ENCODE measurements at places on chromosomes 2 and 18.

DNA sequence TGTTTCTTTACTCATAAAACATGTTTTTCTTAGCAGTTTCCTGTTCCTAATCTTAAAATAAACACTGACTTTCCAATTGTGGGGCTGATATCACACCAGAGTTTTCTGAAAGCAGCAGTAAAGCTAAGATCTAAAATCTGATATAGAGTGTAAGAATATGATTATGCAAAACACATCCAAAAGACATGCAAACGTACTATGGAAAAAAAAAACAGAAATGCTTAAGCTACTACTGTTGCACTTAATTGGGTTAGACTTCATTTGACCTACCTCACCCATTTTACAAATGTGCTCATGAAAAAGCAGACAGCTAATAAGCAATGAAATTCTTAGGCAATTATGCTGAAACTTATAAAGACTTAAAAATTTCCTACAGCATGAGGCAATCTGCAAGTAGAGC lies 10.5 kb downstream of the CYTIP start:
- no peak for DNase-seq

- DNase-seq: no peak
These were observed 252.1 kb upstream of the TANK start for GRCh38 chr2:160908157-160908556.

- no peak for DNase-seq
These were observed 7.3 kb downstream of the IL36G start for GRCh38 chr2:112985090-112985489.

DNA sequence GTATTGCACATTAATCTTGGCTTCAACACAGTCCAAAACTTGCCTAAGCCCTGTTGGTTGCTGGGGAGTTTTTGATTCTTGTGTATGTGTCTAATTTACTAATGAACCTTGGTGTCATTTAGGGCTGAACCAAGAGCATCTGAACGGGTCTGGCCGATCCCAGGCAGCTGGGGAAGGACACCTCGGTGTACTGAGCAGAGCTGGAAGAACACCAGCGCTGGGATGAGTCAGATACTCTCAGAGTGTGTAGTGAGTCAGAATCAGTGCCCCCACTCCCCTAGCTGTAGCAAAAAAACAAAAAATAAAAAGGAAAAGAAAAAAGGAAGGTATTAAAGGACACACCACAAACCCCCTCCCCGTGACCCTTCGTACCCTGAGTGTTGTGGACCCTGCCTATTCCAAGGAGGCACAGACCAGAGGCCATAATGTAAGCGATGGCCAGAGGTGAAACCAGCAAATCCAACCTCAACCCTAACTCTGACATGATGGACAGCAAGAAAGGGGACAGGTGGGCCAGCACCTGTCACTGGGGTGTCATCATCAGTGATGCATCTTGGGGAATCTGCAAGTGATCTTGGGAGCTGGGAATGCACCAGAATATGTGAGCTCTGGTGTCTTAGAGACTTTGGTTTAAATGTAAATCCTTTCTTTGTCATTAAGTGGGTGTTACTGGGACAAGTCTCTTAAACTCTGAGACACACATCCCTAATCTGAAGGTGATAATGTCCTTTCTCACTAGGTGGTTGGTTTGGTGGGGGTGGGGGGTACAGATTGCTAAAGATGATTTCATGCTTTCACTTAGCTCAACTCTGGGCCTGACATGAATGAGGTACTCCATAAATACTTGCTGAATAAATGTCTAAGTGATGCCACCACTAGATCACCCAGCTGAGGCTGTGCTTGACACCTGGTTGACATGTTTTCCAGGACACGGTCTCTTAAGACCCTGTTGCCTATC lies 34.2 kb upstream of the NCOA1 start:
- DNase-seq: no peak

DNA sequence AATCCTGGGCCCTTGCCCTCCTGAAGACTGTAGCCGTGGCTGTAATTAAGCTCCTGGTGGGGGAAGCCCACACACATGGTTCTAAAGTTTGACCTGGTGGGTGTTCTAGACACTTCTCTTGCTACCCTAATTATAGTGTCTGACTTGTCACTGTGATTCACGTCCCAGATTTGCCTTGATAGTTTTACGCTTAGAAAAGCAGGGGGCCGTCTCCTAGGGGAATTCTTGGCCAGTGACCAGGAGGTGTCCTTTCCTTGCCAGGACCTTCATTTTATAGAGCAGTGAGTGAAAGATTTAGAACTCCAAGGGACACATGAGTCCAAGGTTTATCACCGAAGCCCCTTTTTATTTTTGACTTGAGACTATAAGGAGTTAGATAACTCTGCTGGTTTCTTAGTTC lies 9.0 kb downstream of the TMEM214 start:
- no peak for DNase-seq

GRCh38 chr2:208713066-208713745 lies 306.6 kb downstream of the PTH2R start:
- no peak for DNase-seq

DNA sequence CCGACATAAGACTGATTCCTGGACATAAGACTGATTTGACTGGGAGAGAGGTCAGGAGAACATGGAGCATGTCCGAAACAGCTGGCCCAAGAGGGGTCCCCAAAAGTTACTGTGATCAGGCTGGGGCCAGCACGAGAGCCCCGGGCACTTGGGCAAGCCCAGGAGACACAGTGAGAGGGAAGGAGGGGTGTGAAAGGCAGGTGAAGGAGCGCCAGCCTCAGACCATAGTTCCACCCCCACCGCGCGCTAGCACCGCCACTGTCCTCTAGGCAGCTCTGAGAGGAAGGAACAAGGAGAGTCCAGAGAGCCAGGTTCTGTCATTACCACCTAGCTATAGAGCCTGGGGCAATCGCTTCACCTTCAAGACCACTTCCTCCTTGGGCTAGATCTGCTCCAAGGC lies 78.2 kb upstream of the DAPL1 start:
- DNase-seq: no peak

DNA sequence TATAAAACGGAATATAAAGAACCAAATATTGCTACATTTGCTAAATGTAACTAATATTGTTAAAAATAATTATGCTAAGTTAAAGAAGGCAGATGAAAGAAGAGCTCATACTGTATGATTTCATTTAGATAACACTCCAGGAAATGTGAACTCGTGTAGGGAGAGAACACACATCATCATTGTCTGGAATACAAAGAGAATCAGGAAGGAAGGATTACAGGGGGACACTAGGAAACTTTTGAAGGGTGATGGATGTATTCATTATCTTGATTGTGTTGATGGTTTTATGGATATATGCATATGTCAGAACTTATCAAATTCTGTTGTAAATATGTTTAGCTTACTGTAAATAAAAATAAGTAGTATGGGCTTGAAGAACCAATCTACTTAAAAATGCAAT lies 104.1 kb upstream of the TRIB2 start:
- no peak for DNase-seq

GRCh38 chr2:179031731-179032408 lies 18.1 kb downstream of the CCDC141 start:
- no peak for DNase-seq

DNA sequence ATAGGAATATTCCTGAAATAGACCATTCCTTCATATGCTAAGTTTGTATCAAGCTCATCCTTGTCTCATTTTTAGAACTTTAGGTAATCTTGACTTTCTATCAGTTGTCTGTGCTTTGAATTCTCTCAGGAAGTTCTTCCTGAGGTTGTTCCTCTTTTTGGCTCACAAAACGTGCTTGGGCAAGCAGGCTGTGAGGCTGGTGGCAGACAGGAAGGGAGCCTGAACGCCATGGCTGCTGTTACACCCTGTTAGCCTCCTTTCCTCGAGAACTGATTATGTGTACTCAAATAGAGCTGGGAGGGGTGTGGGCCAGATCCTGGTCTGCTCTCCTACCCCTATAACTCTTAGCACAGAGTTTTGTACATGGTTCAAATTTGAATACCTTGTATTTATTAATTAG lies 136.4 kb upstream of the CELF4 start:
- no peak for DNase-seq

DNA sequence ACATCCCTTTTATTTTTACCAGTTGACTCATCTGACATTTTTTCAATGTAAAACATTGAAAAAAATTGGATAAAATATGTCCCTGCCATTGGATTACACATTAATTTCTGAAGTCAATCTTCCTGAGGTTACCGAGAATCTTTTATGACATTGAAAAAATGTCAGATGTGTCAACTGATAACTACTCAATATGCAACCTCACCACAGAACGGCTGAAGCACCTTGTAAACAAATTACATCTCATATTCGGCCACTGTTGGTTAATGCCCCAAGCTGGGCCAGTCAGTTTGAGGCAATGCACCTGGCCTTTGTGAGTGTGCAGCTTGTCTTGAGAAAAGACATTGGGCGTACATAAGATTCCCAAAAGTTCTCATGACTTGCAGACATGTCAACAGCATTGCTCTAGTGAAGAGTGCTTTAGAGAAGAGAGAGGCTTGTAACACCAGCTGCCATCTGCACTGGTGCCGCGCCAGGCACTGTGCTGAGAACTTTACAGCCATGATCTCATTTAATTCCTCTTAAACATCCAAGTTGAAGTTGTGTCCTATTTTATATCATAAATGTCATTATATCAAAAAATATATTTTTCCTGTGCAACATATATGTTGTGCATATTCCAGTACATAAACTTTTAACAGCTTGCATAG lies 112.7 kb upstream of the SLC35G4 start:
- DNase-seq: no peak

DNA sequence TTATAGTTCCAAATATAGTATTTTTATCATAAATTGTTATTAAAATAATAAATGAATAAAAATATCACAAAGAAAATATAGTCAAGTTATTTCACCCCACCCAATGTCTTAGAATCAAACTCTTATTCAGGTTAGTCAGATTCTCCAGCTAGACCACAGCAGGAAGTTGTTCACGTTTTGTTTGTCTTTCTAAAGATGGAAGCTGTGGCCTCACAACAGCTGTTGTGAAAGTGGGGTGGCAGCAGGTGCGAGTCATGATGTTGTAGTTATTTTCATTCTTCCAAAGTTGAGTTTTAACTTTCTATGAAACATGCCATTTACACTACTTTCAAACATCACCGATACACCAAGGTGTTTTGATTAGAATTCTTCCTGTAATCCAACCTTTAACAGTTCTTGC lies 272.9 kb downstream of the SLC8A1 start:
- DNase-seq: no peak

DNA sequence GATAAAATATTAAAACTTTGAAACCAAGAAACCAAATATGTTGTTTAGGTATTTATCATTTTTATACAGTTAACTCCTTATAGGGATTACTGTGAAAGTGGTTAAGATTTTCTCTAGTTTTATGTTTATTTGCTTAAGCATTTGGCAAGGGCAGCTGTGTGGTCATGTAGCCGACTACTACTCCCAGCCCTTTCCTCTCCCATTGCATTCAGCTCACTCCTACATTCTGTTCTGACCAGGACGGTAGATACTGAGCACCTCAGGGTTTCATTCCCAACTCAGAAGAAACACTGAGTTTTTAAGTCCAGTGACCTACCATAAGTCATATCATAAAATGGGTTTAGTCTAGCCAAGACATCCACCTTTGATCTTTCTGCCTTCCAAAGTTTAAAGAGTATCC lies 19.8 kb downstream of the FZD5 start:
- no peak for DNase-seq

DNA sequence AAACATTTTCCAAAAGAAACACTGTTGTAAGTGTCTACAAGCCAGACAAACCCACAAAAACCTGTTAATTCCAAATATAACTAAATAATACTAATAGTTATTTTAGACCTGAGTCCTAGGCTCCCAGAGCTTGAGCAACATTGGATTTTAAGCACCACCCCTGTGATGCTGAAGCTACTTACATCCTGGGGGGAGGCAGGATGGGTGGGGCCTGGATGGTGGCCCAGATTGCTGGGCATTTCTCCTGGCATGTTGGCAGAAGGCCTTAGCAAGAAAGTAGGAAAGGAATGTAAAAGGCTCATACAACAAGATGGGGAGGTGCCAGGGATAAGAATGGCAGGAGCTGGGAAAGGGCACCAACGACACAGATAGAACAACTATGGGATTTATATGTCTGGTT lies 50.7 kb upstream of the OTX1 start:
- DNase-seq: no peak

DNA sequence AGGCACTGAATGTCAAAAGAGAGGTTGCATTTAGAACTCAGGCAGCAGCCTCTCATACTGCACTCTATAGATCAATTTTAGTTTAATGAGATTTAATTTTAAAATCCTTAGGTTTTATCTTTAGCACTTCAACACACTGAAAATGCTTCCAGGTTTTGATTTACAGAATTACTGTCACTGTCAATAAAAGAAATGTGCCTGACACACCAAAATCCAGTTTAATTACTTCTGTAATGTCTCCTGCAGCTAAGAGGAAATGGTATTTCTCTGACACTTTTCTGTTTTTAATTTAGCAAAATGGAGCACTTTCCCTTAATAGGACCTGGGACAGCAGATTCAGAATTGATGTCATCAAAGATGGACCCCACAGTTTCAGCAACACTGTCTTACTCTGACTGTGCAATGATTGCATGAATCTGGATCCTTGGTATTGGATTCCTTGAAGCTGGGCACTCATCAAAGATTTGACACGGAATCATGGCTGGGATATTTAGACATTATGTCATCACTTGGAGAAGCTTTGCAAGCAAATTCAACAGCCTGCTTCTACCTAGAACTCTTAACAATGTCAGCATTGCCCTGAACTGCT lies 576.5 kb downstream of the NRXN1 start:
- DNase-seq: no peak

GRCh38 chr2:47065771-47066380 lies 89.2 kb downstream of the STPG4 start:
- DNase-seq: no peak

DNA sequence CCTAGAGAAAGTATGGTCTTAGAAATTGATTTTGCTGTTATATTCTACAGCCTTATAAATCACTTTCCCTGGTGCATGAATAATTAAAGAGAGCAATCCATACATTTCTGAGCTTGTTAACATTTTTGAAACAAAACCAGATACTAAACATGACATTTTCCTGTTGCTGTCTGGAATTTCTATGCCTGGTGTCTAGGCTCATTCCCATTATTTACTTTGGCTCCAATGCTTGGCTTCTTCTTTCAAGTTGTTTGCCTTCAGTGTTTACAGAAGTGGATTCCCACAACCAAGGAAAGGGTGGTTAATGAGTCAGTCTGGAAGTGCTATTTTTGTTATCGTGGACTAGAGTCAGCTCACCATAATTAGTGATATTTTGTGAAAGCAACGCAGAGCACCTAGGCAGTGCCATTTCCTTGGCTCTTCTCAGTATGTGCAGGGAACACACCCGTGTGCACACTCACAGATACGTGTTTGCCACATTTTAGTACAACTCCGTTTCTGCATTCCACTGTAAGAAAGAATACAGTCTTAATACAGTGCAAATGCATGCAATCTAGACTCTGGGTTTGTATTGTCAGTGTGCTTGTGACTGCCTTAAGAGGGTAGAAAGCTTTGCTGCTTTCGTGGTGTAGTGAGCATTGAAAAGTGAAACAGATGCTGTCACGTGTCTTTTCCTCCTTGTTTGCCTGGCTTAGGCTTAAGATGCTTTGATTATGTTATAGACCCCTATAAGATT lies 185.0 kb upstream of the RASGRP3 start:
- DNase-seq: no peak
